Substantia nigra (tissue), 51 donors: ENCODE measurements at places on chromosomes 12 and 14.

DNA sequence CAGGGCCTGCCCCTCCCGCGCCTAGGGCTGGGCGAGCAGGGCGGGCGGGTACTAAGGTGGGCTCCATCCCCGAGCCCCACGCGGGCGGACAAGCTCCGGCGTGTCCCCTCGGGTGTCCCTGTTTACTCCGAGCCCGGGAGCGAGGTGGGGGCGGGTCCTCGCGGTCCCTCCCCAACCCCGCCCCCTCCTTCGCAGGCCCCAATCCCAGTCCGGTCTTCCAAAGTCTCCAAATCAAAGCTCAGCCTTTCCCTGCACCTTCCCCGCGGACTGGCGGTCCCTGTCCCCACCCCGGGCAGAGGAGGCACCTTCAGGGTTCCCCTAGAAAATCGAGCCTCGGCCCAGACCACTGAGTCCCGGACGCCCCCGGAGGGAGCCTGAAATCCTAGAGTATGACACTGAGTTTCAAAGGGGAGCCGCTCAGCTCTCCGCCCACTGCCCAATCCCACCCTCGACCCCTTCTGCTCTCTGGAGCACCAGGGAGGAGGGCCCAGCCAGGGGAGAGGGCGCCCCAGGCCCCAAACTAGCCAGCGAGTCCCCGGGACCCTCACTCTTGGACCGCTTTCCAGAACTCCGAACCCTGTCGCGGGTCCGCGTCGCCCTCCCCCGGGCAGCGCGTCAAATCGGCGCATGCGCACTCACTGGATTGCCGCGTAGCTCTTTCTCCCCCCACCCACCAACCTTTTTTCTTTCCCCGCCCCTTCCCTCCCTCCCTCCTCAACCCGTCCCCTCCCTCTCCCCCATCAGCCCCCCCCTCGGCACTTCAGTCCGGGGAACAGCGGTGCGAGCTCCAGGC, at the start of gene LRP1:
TSS of gene LRP1 (plus strand) at position 758 of the 793 bp plus-strand sequence. CDS start 482 bp downstream, outside the sequence.
- peak; percentile 69 for DNase-seq

DNA sequence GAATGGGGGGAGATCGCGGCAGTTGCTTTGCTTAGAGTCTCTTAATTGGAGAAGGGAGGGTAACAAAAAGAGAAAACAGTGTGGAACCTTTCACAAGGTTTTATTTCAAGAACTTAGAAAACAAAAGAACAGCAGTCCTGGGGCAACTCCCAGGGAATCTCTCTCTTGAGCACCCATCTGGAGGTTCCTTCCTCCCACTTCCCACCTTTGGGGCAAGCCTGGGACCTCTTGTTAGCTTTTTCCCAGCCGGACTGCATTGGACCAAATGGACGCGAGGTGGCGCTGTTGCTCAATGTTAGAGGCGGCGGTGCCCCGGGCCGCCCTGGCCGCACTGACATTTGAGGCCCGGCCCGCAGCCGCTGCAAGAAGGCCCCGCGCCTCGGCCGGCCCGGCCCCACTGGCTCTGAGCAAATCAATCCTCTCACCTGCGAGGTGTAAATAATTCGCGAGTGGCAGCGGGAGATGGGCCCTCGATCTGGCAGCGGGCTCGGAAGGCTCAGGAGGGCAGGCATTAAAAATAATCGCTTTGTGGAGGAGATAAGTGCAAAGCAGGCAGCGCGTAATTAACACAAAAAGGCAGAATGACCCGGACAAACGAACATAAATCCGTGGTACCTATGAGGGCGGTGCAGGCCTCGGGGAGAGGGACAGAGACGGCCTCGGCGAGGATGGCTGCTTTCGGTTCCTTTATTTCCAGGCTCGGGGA, 2.8 kb upstream of the HOXC8 start:
- peak; percentile 20 for DNase-seq

DNA sequence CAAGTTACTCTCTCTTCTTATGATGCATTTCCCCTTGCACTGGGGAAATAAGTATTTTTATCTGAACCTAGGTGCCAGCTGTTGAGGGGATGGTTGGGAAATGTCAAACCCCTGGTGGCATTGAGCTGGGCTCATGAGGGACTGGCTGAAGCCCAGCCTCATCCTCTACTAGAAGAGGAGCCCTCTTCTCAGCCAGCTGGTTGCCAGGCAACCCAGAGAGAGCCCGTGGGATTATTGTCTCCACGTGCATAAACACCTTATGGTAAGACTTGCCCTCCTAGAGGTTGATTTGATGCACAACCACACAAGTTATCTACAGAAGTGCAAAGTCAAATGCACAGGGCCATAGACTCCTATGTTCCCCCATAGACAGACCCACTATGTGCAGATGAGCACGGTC, 89.8 kb downstream of the WSCD2 start:
- DNase-seq, result no peak

DNA sequence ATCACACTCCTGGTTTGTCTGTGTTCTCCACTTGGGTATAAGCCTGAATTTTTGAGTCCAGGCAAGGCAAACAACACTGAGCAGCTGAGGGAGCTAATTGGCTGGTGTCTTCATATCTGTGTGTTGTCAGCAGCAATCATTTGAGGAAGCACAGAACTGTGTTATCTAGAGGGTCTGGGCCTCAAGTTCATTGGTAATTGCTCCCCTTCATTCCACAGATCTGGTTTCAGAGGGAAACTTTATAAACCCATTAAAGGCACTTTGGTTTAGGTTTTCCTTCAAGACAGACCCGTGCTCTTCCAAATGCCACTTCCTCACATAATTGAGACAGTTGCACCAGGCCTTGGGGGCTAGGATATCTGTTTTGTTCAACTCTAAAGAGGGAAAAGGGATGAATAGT, 5.6 kb downstream of the DACT1 start:
- DNase-seq, result no peak
